ENCODE measurements at places on chromosomes 7 and 10.

DNA sequence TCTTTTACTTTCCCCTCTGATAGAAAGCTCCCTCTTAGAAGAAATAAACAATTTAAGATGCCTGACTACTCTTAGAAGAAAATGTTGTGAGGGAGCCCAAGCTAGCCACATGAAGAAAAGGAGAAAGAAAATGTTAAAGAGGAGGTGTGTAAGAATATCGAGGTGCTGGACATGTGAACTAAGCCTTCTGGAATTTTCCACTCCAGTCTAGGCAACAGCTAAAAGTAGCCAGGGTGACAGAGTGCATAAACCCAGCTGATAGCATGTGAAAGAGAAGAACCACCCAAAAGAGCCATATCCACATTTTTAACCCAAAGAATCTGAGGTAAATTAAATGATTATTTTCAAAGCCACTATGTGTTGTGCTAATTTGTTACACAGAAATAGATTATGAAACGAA lies 1690.6 kb upstream of the LRRTM3 start:
- no peak for DNase-seq

- no peak for DNase-seq
Measured at GRCh38 chr7:29271319-29271658, 76.7 kb downstream of the CHN2 start.

- DNase-seq, result no peak
Measured at GRCh38 chr7:123749537-123749857, 694 bp upstream of the WASL start.

DNA sequence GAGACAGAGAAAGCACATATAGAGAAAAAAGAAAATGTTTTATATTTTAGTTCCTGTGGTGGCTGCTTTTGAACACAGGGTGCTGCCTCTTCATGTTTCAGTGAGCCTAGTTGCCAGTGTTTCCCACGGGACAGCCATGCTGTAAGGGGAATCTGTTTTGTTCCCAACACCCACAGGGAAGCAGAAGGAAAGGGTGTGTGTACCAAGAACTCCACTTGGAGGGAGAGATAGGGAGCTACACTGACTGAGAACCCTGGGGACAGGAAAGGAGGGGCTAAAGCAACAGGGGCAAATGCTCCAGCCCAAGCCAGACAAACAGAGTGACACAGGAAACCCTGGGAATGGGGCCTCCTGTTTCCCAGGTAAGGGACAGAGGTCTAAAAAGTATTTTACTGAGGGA lies 40.2 kb downstream of the FRMPD2 start:
- no peak for DNase-seq

DNA sequence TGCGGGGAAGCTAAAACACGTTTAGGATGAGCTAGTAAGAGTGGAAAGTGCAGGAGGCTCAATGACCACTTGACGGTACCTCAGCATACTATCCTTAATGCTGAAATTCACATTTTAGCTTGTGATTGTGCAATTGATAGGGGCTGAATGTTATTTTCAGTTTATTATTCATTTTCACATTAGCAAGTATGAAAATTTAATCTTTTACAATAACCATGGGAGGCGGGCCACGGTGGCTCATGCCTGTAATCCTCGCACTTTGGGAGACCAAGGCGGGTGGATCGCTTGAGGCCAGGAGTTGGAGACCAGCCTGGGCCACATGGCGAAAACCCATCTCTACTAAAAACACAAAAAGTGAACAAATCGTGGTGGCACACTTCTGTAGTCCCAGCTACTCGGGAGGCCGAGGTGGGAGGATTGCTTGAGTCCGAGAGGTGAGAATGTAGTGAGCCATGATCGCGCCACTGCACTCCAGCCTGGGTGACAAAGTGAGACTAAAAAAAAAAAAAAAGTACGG lies 22.0 kb upstream of the ANLN start:
- no peak for DNase-seq

DNA sequence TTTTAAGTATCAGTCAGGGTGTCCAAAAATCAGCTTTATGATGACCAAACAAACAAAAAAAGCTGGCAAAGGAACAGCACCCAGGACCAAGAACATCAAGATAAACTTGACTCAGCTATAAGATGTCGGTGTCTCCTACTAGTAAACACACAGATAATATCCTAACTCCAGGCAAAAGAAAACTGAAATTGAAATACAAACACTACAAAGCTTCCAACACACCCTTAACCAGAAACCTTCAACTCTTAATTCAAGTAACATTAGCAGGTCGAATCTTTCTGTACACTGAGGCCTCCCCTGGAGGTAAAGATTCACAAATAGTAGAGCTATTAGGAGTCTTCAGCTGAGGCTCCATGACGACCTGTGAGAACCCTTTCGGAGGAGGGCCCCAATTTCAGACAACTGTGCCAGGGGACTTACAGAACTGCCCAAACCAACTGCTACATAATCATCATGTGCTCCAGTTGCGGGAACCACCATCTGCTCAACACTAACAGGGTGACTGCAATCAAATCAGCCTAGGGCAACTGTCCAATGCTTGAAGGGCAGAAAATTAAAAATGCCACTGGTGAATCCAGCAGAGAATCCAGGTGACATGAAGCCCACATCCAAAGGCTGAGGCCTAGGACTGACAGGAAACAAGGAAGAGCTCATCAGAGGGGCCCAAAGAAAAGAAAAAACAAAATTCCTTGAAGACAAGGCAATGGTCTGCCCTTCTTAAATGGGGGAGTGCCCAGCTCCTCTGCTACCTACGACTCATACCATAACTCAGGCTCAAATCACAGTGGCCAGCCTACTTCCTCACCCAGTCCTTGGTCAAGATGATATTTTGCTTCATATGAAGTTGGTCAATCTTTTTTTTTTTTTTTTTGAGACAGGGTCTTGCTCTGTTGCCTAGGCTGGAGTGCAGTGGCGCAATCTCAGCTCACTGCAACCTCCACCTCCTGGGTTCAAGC lies 20.0 kb downstream of the XPNPEP1 start:
- no peak for DNase-seq

GRCh38 chr10:30116041-30116491 lies 56.7 kb upstream of the JCAD start:
- no peak for DNase-seq

GRCh38 chr10:117662126-117662525 lies 119.6 kb downstream of the EMX2 start:
- no peak for DNase-seq

GRCh38 chr7:70890147-70890969 lies 241.6 kb upstream of the GALNT17 start:
- no peak for DNase-seq

DNA sequence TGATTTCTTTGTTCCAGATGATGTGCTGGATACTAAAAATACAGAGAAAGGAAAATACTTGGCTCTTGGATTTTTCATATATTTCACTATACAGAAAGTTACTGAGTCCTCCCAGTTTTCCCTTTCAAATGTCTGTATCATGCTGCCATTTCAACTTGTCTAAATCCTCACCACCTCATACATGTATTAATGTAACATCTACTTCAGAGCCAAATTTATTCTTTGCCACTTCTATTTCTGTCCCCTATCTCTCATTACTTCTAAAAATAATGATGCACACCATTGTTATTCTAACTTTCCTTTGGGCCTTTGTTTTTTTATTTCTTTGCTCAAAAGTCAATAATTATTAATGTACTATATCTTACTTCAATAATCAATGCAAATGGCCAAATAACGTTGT lies 312.2 kb downstream of the MAGI2 start:
- no peak for DNase-seq

GRCh38 chr10:77859200-77859864 lies 67.2 kb downstream of the DLG5 start:
- no peak for DNase-seq

DNA sequence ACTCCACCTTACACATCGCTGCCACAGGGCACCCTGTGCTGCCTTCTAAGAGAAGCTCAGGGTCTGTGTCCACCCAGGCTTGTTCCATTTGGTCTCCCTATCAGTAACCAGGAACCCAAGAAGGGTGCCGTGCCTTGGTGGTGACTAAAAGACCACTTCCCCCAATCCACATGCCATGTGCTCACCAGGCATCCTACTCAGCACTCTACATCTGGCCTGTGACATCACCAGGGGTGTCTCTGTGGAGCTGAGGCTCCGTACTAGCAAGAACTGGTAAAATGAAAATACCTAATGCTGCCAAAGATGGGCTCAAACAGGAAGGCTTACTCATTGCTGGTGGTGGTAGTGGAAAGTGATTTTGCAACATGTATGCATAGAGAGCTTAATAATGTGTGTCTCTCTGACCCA lies 19.0 kb upstream of the C10orf71 start:
- DNase-seq, result no peak

All from NCI-H1417 (cell line).